Activated T-helper 1 cell treated with anti-CD3 and anti-CD28 coated beads, Interleukin-12 subunit alpha, Interleukin-12 subunit beta, Interleukin-2, Interleukin-4 antibody, amounts not matched to agents 30 ng/mL and 10 ng/mL and 1 ng/mL, durations not matched to agents 14 hours and 24 hours and 36 hours (primary cell): ENCODE measurements at places on chromosomes 11 and 22. TPM values are rescaled to one million over a fixed set of nuclear protein-coding genes. Genes with fewer than 3 reads are reported as not detected.

DNA sequence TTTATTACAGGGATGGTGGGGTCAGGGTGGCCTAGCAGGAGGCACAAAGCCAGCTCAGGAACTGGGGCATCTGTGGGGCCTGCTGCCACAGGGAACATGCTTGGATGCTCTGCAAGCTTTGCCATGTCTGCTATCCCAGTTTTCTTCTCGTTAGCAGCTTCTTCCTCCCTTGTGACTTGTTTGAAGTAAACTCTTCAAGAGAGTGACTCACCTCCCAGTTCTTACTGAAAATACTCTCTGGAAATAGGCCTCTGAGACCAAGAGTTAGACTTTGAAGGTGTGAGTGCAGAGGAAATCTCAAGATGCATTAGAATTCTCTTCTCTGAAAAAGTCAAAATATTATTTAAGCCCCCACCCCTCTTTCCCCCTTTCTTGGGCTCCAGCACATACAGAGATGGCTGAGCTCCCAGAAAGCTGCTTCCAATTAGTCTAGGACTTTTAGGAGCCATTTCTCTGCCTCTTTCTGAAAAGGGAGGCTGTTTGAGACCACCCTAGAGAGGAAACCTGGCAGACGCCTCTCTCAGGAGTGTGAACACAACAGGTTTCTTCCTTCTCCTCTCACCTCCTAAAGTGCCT lies 15.1 kb downstream of the CWC15 start:
- DNase-seq: no peak
- no peak overlapping the region for H3K4me3 ChIP-seq
- no peaks in the 10 kb centered on the region for H3K4me1 ChIP-seq
- H3K36me3 ChIP-seq: peaks cover 14% of the 10 kb centered on the region
- H3K27me3 ChIP-seq: no peaks in the 10 kb centered on the region
- no peak overlapping the region for H3K27ac ChIP-seq

DNA sequence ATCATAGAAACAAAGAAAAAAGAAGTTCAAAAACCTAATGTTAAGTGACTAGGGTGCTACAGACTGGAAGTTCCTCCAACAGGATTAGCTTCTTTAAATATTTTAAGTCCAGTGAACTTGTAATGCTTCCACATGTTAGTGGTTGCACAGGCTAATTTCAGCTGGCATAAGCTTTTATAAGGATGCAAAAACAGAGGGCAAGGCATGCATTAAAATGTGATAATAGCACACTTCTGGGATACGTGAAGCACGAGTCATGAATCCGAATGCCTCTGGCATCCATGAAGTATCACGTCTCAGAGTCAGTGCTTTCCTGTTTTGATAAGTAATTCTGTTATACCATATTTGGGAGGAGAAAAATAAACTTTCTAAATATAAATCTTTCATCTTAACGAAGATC lies 106.8 kb downstream of the DCDC1 start:
- H3K27me3 ChIP-seq: no peaks in the 10 kb centered on the region
- H3K27ac ChIP-seq: no peak overlapping the region
- no peak for DNase-seq
- no peaks in the 10 kb centered on the region for H3K36me3 ChIP-seq

GRCh38 chr11:37512156-37512780 lies 914.2 kb upstream of the RAG2 start:
- H3K4me1 ChIP-seq: no peaks in the 10 kb centered on the region
- DNase-seq: no peak
- no peaks in the 10 kb centered on the region for H3K36me3 ChIP-seq

DNA sequence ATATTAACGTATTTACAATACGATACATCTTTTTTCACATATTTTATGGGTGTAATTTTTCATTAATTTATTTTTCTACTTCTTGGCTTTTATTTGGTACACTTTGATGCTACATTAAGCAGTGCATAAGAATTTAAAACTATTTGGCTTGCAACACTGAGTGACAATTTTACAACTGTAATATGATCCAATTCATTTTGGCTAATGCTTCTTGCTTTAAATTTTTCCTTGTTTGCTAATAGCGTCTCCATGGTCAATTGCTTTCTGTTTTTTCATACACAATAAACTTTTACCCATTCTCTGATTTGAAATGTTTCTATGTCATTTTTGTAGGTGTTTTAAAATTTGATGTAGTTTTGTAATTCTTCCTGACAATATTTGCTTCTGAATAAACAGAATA lies 773.2 kb downstream of the FAM181B start:
- no peak overlapping the region for H3K27ac ChIP-seq
- DNase-seq: no peak
- no peaks in the 10 kb centered on the region for H3K27me3 ChIP-seq
- no peak overlapping the region for H3K4me3 ChIP-seq
- H3K36me3 ChIP-seq: no peaks in the 10 kb centered on the region
- H3K4me1 ChIP-seq: peaks cover 12% of the 10 kb centered on the region

DNA sequence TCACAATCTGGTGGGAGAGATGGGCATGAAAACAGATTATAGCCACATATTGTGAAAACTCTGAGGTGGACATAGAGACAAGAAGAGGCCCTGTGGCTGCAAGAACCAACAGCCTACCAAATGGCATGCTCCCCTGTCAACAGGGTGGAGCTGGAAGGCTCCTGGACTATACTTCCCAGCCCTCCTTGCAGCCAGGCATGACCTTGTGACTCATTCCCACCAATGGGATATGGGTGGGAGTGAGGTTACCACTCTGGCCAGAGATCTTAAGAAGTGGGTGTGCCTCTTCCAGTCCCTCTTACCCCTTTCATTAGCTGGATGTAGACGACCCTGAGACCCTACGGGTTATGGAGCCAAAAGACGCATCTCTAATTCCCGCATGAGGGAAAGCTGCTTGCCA lies 126.4 kb upstream of the ZBED5 start:
- peaks cover 10% of the 10 kb centered on the region for H3K27me3 ChIP-seq
- no peaks in the 10 kb centered on the region for H3K36me3 ChIP-seq
- no peak overlapping the region for H3K27ac ChIP-seq
- no peak overlapping the region for H3K4me3 ChIP-seq
- no peak for DNase-seq

Gene OR2AG1
- not detected in 2 replicates for total RNA-seq

- H3K36me3 ChIP-seq: peaks cover 18% of the 10 kb centered on the region
- H3K4me1 ChIP-seq: peaks cover 80% of the 10 kb centered on the region
- H3K27ac ChIP-seq: peak overlapping the region; percentile 83
- no peaks in the 10 kb centered on the region for H3K27me3 ChIP-seq
- DNase-seq: peak; percentile 63
Measured at GRCh38 chr11:133947321-133947756, 9.4 kb downstream of the IGSF9B start.

- H3K4me3 ChIP-seq: no peak overlapping the region
- no peak overlapping the region for H3K27ac ChIP-seq
- no peaks in the 10 kb centered on the region for H3K27me3 ChIP-seq
- no peaks in the 10 kb centered on the region for H3K4me1 ChIP-seq
- no peak for DNase-seq
- H3K36me3 ChIP-seq: no peaks in the 10 kb centered on the region
Measured at GRCh38 chr11:71145368-71145767, 107.0 kb downstream of the SHANK2 start.

GRCh38 chr11:94536386-94536785 lies 7.3 kb upstream of the FUT4 start:
- no peak overlapping the region for H3K27ac ChIP-seq
- H3K4me1 ChIP-seq: no peaks in the 10 kb centered on the region
- H3K4me3 ChIP-seq: no peak overlapping the region
- no peak for DNase-seq
- H3K36me3 ChIP-seq: no peaks in the 10 kb centered on the region
- H3K27me3 ChIP-seq: peaks cover 32% of the 10 kb centered on the region

DNA sequence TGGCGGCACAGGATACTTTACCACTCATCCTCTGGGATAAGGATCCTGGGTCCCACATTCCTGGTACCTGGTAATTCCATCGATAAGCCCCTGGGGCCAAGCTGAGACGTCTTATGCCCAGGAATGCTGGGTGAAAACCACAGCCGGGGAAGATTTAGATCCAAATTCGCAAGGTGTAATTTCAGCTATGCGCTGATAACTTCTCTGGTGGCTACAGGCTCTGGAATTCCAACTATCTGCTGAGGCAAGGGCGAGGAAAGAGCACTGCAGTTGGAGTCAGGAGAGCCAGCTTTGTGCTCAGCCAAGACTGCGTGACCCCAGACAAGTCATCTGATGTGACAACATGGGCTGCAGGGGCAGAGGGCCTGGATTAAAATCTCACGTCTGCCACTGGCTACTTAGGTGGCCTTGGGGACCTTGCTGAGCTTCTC lies 9.9 kb upstream of the MYEOV start:
- H3K36me3 ChIP-seq: no peaks in the 10 kb centered on the region
- H3K27ac ChIP-seq: no peak overlapping the region
- no peak for DNase-seq
- H3K4me1 ChIP-seq: no peaks in the 10 kb centered on the region
- H3K4me3 ChIP-seq: no peak overlapping the region

Gene OR8G5
- not detected in 2 replicates for total RNA-seq

Gene SLC25A18
- total RNA-seq: not detected in 2 replicates

Gene BTBD18
- total RNA-seq: 0.07 TPM in 1 of 2 replicates, not detected in the other

DNA sequence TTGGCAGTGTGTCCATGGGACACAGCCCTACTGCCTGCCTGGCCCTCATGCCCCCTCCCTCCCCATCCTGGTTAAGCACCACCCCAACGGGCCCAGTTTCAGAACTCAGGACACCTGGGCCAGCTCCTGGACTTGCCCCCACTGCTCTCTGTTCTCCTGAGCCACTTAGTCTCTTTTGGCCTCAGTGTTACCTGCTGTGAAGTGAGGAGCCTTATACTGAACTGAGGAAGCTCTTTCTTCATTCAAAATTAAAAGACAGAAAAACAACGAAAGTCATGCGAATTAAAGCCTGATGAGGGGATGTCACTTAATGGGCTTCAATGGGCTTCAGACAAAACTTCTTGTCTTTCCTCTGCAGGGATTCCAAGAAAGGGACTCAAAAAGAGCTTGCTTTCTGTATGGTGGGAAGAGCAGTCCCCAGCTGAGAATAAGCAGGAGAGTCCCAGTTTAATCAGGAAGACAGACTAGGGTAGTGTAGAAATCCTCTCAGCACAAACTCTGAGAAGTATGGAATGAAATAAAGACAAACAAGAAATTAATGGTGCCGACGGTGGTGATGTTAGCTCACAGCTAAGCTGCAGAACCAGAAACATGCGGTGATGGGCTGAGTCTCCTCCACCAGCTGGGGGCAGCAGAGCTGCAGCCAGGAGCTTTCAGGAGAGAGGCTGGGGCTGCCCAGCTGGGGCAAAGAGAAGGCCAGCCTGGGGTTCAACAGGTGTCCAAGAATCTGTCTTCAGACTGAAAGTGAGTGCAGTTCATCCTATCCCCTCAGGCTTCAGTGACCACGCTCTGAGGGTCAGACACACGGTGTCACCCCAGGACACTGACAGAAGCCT lies 101.0 kb downstream of the GGTLC2 start:
- no peak overlapping the region for H3K4me3 ChIP-seq
- H3K4me1 ChIP-seq: no peaks in the 10 kb centered on the region
- peaks cover 25% of the 10 kb centered on the region for H3K27me3 ChIP-seq
- H3K27ac ChIP-seq: no peak overlapping the region
- DNase-seq: no peak

GRCh38 chr11:88337987-88338668 lies 592 bp upstream of the CTSC start:
- peak overlapping the region; percentile 90 for H3K4me3 ChIP-seq
- H3K27ac ChIP-seq: peak overlapping the region; percentile 94
- H3K36me3 ChIP-seq: peaks cover 22% of the 10 kb centered on the region
- no peaks in the 10 kb centered on the region for H3K27me3 ChIP-seq
- peak; percentile 36 for DNase-seq

DNA sequence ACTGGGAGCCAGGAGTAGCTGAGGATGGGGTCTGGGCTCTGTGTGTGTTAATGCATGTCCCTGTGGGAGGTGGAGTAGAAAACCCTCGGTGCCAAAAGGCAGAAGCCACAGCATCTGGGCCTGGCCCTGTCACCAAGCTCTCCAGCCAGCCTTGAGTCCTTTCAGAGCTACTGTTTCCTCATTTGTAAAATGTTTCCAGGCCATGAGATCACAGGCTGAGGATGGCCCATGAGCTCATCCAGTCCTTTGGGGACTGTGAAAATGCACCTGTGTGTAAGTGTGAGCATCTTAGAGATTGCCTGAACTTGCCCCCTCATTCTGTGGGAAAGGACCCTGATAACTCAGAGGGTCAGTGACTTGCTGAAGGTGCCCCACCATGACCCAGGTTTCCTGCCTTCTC lies 9.1 kb downstream of the ANKK1 start:
- no peaks in the 10 kb centered on the region for H3K27me3 ChIP-seq
- H3K36me3 ChIP-seq: no peaks in the 10 kb centered on the region
- no peak for DNase-seq
- no peak overlapping the region for H3K27ac ChIP-seq
- H3K4me1 ChIP-seq: no peaks in the 10 kb centered on the region

- H3K4me3 ChIP-seq: peak overlapping the region; percentile 98
- H3K4me1 ChIP-seq: peaks cover 17% of the 10 kb centered on the region
- H3K27me3 ChIP-seq: no peaks in the 10 kb centered on the region
Measured at GRCh38 chr22:41687901-41688364, 734 bp downstream of the SNU13 start.

DNA sequence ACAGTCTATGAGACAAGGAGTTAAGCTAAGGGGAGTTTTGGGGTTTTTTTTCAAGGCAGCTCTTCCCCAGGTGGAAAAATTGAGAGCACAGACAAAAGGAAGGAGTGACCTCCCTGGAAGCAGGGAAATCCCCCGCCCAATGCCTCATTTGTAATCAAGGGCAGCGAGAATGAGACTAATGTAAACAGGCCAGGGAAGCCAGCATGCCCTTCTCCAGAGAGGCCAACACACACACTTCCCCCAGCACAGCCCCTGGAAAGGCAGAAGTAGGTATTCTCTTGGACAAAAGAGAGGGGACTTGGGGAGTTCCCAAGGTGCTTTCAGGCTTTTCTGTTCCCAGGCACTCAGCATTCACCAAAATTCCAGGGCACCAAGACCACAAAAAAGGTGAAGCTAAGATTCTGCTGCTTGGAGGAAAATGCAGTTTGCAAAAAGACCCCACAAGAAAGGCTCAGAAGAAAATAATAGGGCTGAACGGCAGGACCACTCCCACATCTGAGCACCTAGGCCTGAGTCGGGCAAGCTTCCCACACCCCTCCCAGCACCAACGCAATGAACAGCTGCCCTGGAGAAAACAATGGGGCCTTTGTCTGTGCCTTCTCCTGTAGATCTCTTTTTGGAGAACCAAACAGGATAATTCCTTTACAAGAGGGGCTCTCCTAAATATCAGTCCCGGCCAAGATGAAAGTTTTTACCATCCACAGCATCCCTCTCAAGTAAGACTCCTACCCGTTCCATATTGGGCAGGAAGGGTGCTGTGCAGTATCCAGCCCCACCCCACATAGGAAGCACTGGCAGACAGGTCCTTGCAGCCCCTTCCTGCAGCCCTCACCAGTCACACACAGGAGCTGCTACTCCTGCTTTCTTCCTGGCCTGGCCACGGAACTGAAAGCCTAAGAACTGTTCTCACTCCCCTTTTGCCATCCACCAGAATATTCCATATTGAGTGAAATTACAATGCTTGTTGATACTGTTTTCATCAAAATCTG lies 70.7 kb upstream of the AKIP1 start:
- no peaks in the 10 kb centered on the region for H3K36me3 ChIP-seq
- peaks cover 36% of the 10 kb centered on the region for H3K4me1 ChIP-seq
- peak overlapping the region; percentile 36 for H3K27ac ChIP-seq
- DNase-seq: no peak
- H3K27me3 ChIP-seq: no peaks in the 10 kb centered on the region

Gene CCDC73
- 0.05 TPM in 1 of 2 replicates, not detected in the other for total RNA-seq
